ENCODE measurements at places on chromosomes 13 and 19. TPM values are rescaled to one million over a fixed set of nuclear protein-coding genes. Genes with fewer than 3 reads are reported as not detected.

The KIR2DL1 gene
- total RNA-seq, result not detected

The OR7A5 gene
- total RNA-seq, result not detected

The THOP1 gene
- total RNA-seq, result 86.2 TPM

The TPTE2 gene
- total RNA-seq, result not detected

The AMH gene
- 5.0 TPM for total RNA-seq

The ARL11 gene
- not detected for total RNA-seq

The FGF21 gene
- total RNA-seq, result not detected

The NUCB1 gene
- total RNA-seq, result 162 TPM

The CYP4F12 gene
- 8.8 TPM for total RNA-seq

The PLPPR3 gene
- total RNA-seq, result 0.27 TPM

The DCT gene
- not detected for total RNA-seq

The CRB3 gene
- 45.6 TPM for total RNA-seq

The PDX1 gene
- total RNA-seq, result 1.2 TPM

The SYNE4 gene
- total RNA-seq, result 19.7 TPM

The ZNF560 gene
- not detected for total RNA-seq

The ACP7 gene
- 9.5 TPM for total RNA-seq

Data from Calu3 (cell line).